MCF 10A (cell line): ENCODE measurements at places on chromosomes 3 and 15.

GRCh38 chr3:14358426-14359211, 43.8 kb upstream of the SLC6A6 start:
- no peaks in the 10 kb centered on the region for H3K4me1 ChIP-seq
- H3K27me3 ChIP-seq: peaks cover 40% of the 10 kb centered on the region
- H3K27ac ChIP-seq: no peak overlapping the region
- no peaks in the 10 kb centered on the region for H3K36me3 ChIP-seq

GRCh38 chr3:126530171-126531050, 6.5 kb downstream of the CHST13 start:
- no peaks in the 10 kb centered on the region for H3K36me3 ChIP-seq
- no peak overlapping the region for H3K4me3 ChIP-seq
- H3K27me3 ChIP-seq: peaks cover 41% of the 10 kb centered on the region
- no peaks in the 10 kb centered on the region for H3K4me1 ChIP-seq

- no peak for DNase-seq
- H3K36me3 ChIP-seq: no peaks in the 10 kb centered on the region
These were observed 93.6 kb upstream of the LPP start for GRCh38 chr3:188060264-188060835.

DNA sequence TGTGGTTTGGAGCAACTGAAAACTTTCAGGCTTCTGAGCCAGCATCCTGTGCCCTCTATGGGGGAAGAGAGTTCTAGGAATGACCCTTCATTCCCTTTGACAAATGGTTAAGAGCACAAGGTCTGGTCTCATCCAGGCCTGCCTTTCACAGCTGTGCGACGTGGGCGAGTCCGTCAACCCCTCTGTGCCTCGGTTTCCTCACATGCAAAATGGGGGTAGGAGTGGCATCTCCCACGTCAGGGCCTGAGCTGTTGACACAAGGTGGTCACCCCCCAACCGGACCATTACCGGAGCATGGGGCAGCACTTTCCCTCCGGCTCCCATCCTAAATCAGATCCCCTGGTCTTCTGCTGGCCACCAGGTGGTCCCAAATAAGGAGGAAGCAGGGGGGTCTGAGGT, 70.4 kb downstream of the ATP2B2 start:
- DNase-seq: no peak
- H3K4me3 ChIP-seq: no peak overlapping the region
- no peaks in the 10 kb centered on the region for H3K4me1 ChIP-seq
- H3K27ac ChIP-seq: no peak overlapping the region
- H3K36me3 ChIP-seq: no peaks in the 10 kb centered on the region
- H3K27me3 ChIP-seq: peaks cover 6% of the 10 kb centered on the region

- no peaks in the 10 kb centered on the region for H3K36me3 ChIP-seq
- H3K4me1 ChIP-seq: no peaks in the 10 kb centered on the region
These were observed 11.4 kb upstream of the C3orf22 start for GRCh38 chr3:126570103-126570541.

DNA sequence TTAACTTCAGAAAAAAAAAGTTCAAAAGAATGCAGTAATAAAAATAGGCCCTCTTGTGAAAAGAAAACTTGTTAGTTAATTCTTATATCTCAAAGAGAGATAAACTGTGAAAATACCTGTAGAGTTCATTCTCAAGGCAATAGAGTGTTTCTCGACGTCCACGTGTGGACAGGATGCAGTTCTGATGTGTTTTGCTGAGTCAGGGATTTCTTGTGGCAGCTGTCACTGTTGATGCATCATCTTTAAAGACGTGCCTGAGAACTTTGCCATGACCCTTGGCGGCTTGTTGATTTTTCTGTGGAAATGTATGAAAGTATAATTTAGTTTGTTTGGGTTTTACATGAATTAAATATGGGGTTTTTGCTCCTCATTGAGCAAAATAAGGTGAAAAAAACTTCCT, 702.2 kb downstream of the NLGN1 start:
- no peaks in the 10 kb centered on the region for H3K36me3 ChIP-seq
- no peak overlapping the region for H3K27ac ChIP-seq
- H3K4me3 ChIP-seq: no peak overlapping the region
- no peaks in the 10 kb centered on the region for H3K27me3 ChIP-seq
- no peaks in the 10 kb centered on the region for H3K4me1 ChIP-seq
- DNase-seq: no peak
